ENCODE measurements at places on chromosomes 16 and 17. TPM values are rescaled to one million over a fixed set of nuclear protein-coding genes. Genes with fewer than 3 reads are reported as not detected.

Gene ZG16
- 0.12 TPM for total RNA-seq

GRCh38 chr16:47523342-47524006 lies 62.3 kb downstream of the PHKB start:
- no peak overlapping the region for H3K4me3 ChIP-seq
- H3K27ac ChIP-seq = no peak overlapping the region
- H3K36me3 ChIP-seq = no peaks in the 10 kb centered on the region

Gene MFSD6L
- total RNA-seq = 0.39 TPM

GRCh38 chr17:64599187-64599676 lies 62.9 kb downstream of the SMURF2 start:
- no peaks in the 10 kb centered on the region for H3K4me1 ChIP-seq
- no peak overlapping the region for H3K27ac ChIP-seq
- H3K4me3 ChIP-seq = no peak overlapping the region
- no peaks in the 10 kb centered on the region for H3K36me3 ChIP-seq
- no peak for DNase-seq

Gene LHX1
- not detected for total RNA-seq

GRCh38 chr16:85399583-85400284 lies 213.4 kb upstream of the GSE1 start:
- H3K36me3 ChIP-seq = no peaks in the 10 kb centered on the region
- no peaks in the 10 kb centered on the region for H3K4me1 ChIP-seq
- no peak overlapping the region for H3K27ac ChIP-seq

DNA sequence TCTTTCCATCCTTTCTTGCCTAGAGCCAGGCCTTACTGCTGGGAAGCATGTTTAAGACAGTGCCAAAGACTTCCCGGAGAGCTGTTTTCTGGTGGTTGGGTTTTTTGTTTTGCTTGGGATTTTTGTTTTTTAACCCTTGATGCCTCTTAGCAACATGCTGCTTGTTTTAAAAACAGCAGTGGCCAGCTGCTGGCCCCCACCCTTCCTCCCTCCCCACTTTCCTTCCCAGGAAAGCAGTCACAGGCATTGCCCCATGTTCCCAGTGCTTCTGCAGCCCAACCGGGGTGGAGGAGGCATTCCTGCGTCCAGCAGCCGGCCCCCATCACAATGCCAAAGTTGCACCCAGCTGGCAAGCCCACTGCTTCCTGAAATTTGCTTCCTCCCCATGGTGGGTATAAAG lies 12.6 kb downstream of the TMEM132E start:
- no peaks in the 10 kb centered on the region for H3K27me3 ChIP-seq
- H3K4me1 ChIP-seq = no peaks in the 10 kb centered on the region
- H3K36me3 ChIP-seq = no peaks in the 10 kb centered on the region
- no peak for DNase-seq
- H3K4me3 ChIP-seq = no peak overlapping the region

DNA sequence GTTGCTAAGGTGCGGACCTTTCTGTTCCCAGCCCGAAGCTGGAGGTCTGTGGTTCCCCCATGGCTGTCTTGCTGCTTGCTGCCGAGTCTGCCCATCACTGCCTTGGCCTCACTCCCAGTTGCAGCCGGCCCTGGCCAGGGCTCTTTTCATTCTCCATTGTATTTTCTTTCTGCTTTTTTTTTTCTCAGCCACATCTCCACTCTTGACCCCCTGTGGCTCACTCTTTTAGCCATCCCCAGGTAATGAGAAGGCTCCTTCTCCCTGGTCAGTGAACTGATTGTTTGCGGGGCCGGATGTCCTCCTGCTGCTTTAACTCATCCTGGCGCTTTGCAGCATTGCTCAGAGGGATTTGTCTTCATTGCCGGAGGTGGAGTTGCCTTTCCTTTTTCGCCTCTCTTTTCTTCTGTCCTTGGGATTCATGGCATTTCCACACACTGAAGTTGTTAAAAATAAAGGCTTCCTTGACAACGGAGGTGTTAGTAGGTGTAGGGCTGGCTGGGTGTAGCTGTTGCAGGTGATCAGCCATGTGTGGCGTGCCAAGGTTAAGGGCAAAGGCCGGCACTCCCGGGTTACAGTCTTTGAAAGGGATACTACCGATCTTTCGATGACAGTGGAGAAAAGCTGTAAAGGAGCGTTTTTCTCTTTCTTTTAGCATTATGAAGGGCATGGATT lies 34.1 kb downstream of the MAP2K6 start:
- no peak for DNase-seq
- H3K4me1 ChIP-seq = no peaks in the 10 kb centered on the region
- no peak overlapping the region for H3K4me3 ChIP-seq
- no peak overlapping the region for H3K27ac ChIP-seq

- no peaks in the 10 kb centered on the region for H3K36me3 ChIP-seq
- H3K27me3 ChIP-seq = no peaks in the 10 kb centered on the region
- no peak for DNase-seq
- no peaks in the 10 kb centered on the region for H3K4me1 ChIP-seq
- H3K27ac ChIP-seq = no peak overlapping the region
- no peak overlapping the region for H3K4me3 ChIP-seq
Measured at GRCh38 chr16:78407191-78407590, 307.7 kb downstream of the WWOX start.

GRCh38 chr16:9847146-9847545 lies 335.1 kb downstream of the GRIN2A start:
- H3K4me1 ChIP-seq = no peaks in the 10 kb centered on the region
- no peak overlapping the region for H3K4me3 ChIP-seq
- no peaks in the 10 kb centered on the region for H3K27me3 ChIP-seq
- no peak for DNase-seq
- H3K36me3 ChIP-seq = no peaks in the 10 kb centered on the region

Gene CDH8
- 4.1 TPM for total RNA-seq

- H3K27ac ChIP-seq = no peak overlapping the region
- H3K27me3 ChIP-seq = no peaks in the 10 kb centered on the region
- no peak overlapping the region for H3K4me3 ChIP-seq
- DNase-seq = no peak
- no peaks in the 10 kb centered on the region for H3K36me3 ChIP-seq
- H3K4me1 ChIP-seq = no peaks in the 10 kb centered on the region
Measured at GRCh38 chr17:9529033-9529700, 46.5 kb downstream of the STX8 start.

- H3K4me1 ChIP-seq = no peaks in the 10 kb centered on the region
- H3K4me3 ChIP-seq = no peak overlapping the region
- no peak overlapping the region for H3K27ac ChIP-seq
- DNase-seq = no peak
- H3K36me3 ChIP-seq = no peaks in the 10 kb centered on the region
Measured at GRCh38 chr17:49078248-49078647, 54.3 kb upstream of the B4GALNT2 start.

GRCh38 chr16:3599922-3600321 lies 11.5 kb downstream of the SLX4 start:
- no peak overlapping the region for H3K4me3 ChIP-seq
- H3K27me3 ChIP-seq = no peaks in the 10 kb centered on the region
- no peaks in the 10 kb centered on the region for H3K36me3 ChIP-seq
- no peaks in the 10 kb centered on the region for H3K4me1 ChIP-seq
- no peak overlapping the region for H3K27ac ChIP-seq
- peak; percentile 43 for DNase-seq
